ENCODE measurements at places on chromosomes 5 and 9.
A peak's percentile ranks its signal among the peaks of the same experiment; 100 is the strongest.

- DNase-seq, result no peak
Measured at GRCh38 chr5:159992566-159992965, 16.4 kb upstream of the TTC1 start.

DNA sequence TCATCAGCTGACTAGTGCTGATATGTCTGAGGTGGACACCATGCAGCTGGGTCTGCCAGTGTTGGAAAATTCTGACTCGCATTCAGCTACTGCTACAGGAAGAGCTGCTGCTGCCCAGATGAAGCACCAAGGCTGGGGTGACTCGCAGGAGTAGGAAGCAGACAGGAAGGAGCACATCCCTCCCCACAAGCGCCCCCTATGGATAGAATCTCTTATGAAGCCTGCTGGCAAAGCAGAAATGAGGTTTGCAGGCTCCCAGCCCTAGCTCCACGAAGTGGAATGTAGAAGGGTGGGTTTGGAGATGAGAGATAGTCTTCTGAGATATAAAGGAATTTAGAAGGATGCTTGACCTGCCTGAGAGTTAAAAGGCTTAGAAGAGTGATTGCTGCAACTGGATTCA, 443.0 kb downstream of the ACTL7B start:
- DNase-seq, result no peak

GRCh38 chr9:130448771-130449603, 4.2 kb downstream of the ASS1 start:
- no peak for DNase-seq

- DNase-seq, result no peak
Measured at GRCh38 chr5:59103303-59103702, 520.4 kb downstream of the RAB3C start.

DNA sequence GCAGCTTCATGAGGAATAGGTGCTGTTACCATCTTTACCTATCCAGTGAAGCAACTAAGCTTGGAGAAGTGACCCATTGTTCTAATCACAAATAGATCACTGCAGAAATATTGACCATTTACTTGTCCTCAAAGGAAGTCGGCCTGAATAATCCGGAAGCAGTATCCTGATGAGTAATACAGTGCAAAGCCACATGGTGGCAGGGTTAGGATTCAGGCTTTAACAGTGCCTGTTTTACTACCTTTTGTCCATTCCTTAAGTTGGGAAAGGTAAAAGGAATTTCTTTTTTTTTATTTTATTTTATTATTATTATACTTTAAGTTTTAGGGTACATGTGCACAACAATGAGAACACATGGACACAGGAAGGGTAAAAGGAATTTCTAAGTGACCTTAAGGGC, 336.3 kb downstream of the KDM4C start:
- DNase-seq, result no peak

GRCh38 chr9:7341571-7341970, 458.0 kb downstream of the DMAC1 start:
- DNase-seq, result no peak

DNA sequence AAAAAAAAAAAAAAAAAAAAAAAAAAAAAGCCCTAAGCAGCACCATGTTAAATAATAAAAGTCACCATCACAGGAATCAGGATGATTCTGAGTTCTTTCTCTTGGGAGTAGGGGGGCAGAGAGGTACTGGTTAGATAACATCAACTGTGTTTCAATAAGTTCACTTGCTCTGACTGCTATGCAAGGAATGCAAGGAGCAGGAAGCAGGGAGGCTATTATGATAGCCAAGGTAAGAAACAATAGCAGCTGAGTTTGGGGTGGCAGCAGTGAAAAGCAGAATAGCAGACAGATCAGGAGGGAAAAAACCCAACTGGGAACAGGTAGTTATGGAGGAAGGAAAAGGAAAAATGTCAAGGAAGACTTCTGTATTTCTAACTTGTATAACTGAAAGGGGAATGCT, 8.2 kb downstream of the CEP120 start:
- DNase-seq, result no peak

GRCh38 chr9:90095682-90096081, 490.9 kb downstream of the GADD45G start:
- DNase-seq, result no peak

DNA sequence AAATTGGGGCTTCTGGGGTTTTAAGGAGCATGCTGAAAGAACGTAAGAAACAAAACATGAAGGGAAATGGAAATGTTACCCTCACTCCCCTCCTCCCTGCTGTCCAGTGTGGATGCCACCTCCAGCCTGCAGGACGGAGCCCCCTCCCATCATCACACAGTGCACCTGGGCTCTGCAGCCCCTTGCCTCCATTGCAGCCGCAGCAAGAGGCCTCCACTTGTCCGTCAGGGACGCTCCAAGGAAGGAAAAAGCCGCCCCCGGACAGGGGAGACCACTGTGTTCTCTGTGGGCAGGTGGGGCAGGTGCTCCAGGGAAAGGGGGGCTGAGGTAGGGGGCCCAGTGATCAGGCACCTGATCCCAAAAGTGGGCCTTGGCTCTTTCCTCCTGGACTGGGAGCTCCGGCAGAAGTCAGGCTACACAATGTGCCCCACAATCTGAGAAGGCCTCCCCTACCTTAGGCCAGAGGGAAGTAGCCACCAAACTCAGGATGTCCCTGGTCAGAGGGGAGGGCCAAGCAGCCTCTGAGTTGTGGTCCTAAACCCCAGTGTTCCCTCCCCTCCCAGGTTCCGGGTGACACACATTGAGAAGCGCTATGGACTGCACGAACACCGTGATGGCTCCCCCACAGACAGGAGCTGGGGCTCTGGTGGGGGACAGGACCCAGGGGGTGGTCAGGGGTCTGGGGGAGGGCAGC, 2.7 kb downstream of the RELL2 start:
- no peak for DNase-seq

GRCh38 chr9:130072515-130073235, 19.0 kb downstream of the GPR107 start:
- DNase-seq, result peak; percentile 79

DNA sequence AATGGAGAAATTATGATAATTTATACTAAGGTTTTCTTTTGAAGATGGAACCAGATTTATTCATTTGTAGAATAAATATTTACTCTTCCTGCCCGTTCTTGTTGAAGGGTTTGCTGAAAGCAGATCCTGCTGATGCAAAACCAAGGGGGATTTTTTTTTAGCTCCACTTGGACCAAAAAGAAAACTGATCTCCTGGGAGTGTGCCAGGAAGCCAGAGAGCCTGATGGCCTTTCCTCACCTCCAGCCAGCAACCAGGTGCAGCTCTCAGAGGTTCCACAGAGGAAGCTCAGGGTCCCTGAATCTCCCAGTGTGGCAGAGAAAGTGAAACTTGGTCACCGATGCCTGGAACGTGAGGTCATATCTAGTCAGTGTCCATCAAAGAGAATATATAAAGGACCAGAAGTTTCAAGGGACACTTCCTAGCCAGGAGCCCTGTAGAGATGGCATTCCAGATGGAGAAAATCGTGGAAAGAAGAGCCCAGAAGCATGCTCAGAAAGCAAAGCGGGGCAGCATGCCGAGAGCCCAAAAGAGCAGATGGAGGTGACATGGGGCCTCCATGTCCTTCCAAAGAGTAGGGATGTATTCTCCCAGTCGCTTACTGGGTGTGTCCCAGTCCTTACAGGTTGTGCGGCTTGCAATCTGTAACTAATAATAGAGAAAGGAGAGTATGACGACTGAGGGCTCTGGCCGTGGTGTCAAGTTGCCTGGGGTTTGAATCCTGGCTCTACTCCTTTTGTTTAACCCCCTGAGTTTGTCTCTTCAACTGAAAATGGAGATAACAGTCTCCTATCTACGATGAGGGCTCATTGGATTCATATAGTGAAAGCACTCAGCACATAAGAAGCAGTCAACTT, 12.2 kb downstream of the AFAP1L1 start:
- no peak for DNase-seq

DNA sequence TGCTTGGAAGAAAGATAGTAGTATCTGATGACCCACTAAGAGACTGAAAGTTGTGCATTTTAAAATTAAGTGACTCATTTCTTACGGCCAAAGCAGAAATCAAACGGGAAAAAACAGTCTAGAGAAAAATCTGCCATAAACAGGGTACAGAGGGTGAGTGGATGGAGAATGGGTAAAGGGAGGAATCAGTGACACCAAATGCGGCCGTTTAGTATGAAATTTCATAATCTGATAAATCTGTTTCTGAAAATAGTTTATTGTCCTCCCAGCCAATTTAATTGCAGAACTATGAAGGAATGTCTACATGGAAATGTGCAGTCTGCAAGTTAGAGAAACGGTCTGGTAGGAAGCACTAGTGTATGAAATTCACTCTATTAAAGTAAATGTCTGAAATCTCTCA, 39.5 kb downstream of the ADAMTS12 start:
- no peak for DNase-seq

DNA sequence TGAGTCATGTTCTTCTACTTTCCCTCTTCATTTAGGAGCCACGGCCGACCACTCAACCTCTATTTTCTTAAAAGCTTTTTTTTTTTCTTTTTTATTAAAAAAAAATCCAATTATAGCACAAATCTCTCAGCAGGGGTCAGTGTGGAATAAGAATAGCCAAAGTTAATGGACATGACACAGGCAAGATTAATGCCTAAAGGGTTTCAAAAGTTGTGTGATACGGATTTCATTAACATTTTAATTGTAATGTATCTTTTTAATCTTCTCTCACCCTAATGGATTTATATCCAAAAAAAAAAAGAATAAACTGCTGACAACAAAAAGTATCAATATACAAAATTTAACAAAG, 5.4 kb downstream of the NACC2 start:
- no peak for DNase-seq

DNA sequence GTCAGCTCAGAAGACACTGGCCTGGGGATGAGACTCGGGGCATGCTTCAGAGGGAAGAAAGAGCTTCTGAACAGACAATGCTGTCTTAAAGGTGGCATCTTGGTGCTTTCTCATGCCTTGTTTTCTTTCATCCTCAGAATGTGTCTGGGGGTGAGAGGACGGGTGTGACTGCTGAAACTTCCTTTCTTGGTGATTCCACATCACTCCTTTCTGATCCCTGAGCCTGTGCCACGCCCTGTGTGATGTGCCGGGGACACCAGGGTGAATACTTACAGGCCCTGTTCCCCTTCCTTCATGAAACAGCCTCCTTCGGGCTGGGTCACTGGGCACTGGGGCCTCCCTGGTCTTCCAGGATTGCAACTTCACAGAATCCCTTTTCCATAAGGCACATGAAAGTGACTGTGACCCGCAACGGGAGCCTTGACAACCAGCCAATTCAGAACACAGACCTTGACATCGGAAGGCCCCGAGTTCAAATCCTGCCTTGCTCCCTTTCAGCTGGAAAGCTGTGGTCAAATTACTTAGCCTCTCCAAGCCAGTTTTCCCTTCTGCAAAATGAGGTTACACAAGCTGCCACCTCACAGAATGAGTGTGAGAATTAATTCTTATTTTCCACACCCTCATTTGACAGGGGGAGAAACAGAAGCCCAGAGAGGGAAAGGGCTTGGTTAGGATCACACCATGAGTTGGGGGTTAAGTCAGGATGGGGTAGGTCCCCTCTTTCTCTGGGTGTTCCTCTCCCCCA, 44.1 kb upstream of the IL17B start:
- no peak for DNase-seq

GRCh38 chr5:140634103-140634502, 1.1 kb upstream of the CD14 start:
- DNase-seq, result no peak

GRCh38 chr9:9061627-9062026, 1262.0 kb upstream of the DMAC1 start:
- no peak for DNase-seq

DNA sequence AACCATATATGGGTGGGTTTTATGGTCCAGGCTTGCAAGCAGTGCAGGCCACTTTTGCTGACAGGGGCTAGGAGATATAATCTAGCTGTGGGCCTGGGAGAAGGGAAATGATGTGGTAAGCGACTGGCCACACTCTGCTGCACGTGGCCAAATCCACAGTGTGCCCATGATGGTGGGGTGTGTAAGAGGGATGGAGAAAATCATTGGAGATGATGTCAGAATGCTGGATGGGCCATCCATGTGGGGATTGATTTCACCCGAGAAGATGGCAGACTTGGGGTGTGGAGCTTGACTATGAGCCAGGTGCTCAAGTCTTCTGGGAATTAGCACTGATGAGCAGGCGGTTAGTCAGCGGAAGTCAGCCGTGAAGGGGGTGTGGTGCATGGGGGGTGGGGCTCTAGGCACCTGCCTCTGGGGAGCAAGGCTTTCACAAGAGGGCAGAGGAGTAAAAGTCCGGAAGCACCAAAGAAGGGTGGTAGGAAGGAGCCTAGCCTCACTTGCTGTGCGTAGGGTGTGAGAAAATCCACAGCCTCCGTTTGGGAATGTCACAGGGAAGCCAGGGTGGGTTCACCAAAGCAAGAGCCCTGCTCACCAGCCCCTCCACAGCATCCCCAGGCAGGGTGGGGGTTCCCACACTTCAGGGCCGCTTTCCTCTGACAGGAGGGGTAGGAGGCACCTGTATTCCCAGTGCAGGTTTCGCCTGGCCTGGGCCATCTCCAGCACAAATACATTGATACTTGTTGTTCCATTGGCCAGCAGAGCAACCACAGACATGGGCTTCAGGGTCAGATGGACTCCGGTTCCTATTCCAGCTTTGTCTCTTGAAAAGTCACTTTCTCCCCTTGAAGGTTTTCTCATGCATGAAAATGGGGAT, 44.5 kb upstream of the ANGPTL2 start:
- peak; percentile 49 for DNase-seq

- no peak for DNase-seq
Measured at GRCh38 chr5:134116789-134117761, 2.6 kb downstream of the TCF7 start.

DNA sequence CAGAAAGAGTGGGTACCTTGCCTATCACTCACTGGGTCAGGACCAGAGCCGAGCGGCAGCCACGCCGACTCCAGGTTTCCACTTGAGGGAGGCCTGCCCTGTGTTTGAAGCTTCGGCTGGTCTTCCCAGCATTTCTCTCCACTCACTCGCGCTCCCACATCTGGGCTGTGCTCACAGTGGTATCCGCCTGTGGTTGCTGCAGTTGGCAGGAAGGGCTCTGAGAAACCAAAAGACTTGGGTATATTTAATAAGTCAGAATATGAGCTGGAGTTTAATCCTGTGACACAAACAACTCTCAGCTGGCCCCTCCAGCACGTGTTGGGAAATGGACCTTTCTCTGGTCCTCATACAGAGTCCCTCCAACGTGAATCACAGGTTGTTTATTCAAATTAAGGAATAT, 70.9 kb downstream of the SPRY4 start:
- DNase-seq, result no peak
